H9 (cell line): ENCODE measurements at places on chromosomes 13 and 19.
A peak's percentile ranks its signal among the peaks of the same experiment; 100 is the strongest.

GRCh38 chr13:41463838-41464602 is 6.7 kb downstream of the RGCC start:
- no peak for DNase-seq

DNA sequence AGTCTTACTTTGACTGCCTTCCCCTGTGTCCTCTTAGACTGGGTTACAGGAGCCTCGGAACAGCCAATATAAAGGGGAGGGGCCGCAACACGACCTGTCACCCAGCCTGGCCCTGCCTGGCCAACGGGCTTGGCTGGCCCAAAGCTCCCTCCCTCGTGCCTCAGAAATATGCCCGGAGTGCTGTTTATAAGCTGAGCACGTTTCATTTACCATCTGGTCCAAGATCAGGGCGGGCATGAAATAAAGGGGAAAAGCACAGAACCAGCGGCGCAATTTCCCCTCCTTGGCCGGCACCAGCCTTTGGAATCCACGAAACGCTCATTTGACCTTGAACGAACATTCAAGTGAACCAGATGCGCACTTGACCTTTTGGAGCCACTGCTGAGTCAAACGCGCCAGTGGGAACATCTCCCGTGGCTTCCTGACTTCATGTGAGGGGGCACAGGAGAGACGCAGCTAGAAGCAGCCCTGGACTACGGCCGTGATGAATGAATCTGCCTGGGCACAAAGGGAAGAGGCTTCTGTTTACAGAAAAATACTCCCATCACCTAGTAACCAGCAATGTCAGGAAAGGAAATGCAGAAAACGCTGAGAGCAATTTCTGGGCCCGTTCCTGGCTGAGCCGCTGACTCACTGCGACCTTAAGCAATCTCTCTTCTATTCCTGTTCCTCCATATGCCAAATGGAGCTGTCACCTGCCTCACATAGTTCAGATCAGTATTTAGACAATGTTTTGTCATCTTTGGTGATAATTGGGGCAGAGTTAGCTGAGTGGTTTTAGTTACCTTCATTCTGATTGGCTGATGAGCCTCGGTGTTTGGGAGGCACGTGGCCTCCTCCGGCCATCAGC is 53.3 kb downstream of the RFX2 start:
- peak; percentile 39 for DNase-seq

- DNase-seq = peak; percentile 38
Observed at GRCh38 chr19:42149447-42150202, 17.4 kb upstream of the POU2F2 start.

GRCh38 chr13:113297370-113298042 is 467 bp downstream of the LAMP1 start:
- DNase-seq = peak; percentile 45

DNA sequence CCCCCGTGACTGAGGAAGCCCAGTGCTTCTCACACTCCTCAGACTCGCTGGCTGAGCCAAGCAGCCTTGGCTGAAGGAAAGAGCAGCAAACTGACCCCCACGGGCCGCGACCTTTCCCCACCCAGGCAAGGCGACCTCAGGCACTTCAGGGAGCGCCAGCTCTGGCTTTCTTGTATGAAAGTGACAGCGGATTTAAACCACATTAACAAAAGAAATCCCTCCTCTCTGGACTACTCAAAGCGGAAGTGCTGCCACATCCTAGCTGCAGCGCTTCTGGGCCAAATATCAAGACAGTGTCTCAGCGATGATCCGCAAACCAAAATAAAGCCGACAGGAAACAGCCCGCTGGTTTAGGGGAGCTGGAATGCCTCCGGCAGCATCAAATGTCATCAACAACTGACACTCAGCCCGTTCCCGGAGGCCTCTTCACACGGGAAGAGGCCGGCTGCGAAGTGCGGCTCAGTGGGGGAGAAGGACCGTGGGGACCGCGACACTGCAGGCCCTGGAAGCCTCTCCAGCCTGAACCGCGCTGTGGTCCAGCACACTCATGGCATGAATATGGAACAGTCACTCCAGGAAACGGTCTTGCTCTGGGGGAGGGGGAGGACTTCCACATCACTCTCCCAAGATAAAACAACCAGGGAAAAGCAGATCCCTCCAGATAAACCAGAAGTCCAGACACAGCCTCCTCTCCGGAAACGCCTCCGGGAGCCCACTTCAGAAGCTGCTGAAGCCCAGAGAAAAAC is 1.4 kb downstream of the RASA3 start:
- DNase-seq = peak; percentile 55

GRCh38 chr13:35865341-35866240 is 265.6 kb downstream of the DCLK1 start:
- DNase-seq = no peak

- DNase-seq = no peak
Observed at GRCh38 chr13:40776681-40777165, 5.7 kb upstream of the MRPS31 start.

DNA sequence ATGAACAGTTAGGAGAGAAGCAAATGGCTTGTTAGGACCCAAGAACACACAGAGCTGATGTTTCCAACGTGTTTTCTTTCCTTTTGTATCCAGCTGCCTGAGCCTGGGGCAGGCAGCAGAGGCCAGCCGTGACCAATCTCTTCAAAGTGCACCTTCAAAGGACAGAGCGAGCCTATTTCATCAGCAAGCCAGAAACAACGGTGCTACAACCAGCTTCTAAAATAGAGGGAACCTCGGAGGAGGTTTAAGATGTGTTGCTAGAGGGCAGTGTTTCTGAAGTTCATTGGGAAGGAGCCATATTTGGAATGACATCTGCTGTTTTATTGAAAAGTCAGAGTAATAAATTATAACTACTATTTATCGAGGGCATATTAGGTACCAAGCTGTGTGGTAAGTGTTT is 56.2 kb upstream of the RFC3 start:
- DNase-seq = peak; percentile 30

GRCh38 chr13:44237881-44238421 is 135.7 kb upstream of the SERP2 start:
- DNase-seq = no peak

GRCh38 chr19:49056101-49056901 is 1.2 kb downstream of the CGB7 start:
- peak; percentile 79 for DNase-seq

DNA sequence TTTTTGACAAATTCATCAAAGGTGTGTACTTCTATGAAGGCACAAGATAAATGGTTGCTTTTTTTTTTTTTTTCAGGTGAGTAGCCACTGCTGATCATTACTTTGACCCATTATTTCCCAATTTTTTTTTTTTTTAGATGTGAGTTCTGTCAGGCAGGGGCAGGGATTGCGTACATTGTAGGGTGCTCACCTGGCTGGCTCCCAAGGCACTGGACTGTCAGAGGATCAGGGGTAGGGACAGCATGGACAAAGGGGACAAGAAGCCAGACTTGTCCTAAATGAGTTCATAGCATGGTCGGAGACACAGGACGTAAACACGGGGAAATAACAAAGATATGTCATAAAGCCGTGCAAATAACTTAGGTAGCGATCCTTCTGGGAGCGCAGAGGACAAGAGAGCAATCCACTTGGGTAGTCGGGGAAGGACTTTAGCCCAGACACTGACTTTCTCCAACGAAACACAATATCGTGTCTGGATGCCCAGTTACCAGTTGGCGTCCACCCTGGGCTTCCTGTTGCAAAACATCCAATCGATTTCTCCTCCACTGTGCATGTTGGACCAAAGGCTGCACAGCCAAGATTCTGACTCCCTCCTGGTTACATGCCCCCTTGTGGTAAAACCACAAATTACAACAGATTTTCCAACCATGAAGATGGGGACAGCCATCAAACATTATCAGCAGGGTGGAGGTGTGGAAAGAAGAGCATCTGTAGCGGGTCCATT is 27.5 kb upstream of the KATNAL1 start:
- DNase-seq = peak; percentile 43

- peak; percentile 64 for DNase-seq
Observed at GRCh38 chr19:4537953-4538600, 1.8 kb downstream of the LRG1 start.
